Stimulated activated CD4-positive, alpha-beta T cell treated with anti-CD3 and anti-CD28 coated beads, Interleukin-15, amount 100 ng/mL, for 48 hours (primary cell): ENCODE measurements at places on chromosomes 3 and 15.

- DNase-seq: no peak
Measured at GRCh38 chr3:8387571-8387970, 114.1 kb upstream of the LMCD1 start.

- no peak for DNase-seq
Measured at GRCh38 chr15:69313432-69314000, 14.8 kb downstream of the PAQR5 start.

GRCh38 chr3:191889756-191890155, 428.8 kb downstream of the PYDC2 start:
- DNase-seq: no peak

DNA sequence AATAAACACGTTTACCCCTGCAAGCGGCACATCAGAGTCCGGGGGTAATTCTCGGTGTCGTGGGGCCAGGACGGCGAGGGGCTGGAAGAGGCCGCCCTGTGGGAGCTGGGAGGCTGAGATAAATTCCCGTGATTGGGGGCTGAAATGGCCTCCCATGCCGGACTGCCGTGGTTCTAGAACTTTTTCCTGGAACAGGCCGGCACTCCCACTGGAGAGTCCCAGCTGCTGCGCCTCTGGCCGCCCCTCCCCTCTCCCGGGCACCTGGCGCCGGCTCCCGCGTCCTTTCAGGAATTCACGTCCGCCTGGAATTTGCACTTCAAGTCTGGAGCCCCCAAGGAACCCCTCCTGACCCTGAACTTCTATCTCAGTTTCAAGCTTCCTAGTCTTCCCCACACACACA, 10.8 kb upstream of the LRRC2 start:
- DNase-seq: no peak

GRCh38 chr3:156260331-156260730, 140.0 kb downstream of the KCNAB1 start:
- DNase-seq: no peak

DNA sequence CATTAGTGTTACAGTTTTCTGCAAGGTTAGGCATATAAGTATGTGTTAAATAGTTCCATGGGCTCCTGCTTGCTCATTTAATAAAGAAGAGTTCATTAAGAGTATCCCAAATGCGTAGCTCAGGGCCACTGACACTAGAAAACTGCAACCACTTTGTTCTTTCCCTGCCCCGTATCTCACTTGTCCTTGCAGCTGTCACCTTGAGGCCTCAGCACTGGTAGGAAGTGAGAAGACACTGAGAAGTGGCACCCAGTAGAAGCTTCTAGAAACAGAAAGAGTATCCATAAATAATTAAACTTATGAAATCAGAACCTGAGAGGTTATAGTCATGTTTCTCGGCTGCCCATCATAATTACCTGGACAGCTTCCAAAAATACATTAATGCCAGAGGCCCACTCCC, 266.0 kb downstream of the KCNMB2 start:
- DNase-seq: no peak

- DNase-seq: no peak
Measured at GRCh38 chr15:47991357-47991756, 129.4 kb upstream of the SLC24A5 start.
